ENCODE measurements at places on chromosomes 2 and 18. TPM values are rescaled to one million over a fixed set of nuclear protein-coding genes. Genes with fewer than 3 reads are reported as not detected.
A peak's percentile ranks its signal among the peaks of the same experiment; 100 is the strongest.

Gene INPP1
- 6.9 TPM for total RNA-seq

Gene SLC4A3
- total RNA-seq, result 3.5 TPM

- no peak for DNase-seq
These were observed 77.0 kb downstream of the NCAPH start for GRCh38 chr2:96412307-96413258.

- no peak for DNase-seq
These were observed 49.8 kb upstream of the RIOK3 start for GRCh38 chr18:23403310-23403709.

DNA sequence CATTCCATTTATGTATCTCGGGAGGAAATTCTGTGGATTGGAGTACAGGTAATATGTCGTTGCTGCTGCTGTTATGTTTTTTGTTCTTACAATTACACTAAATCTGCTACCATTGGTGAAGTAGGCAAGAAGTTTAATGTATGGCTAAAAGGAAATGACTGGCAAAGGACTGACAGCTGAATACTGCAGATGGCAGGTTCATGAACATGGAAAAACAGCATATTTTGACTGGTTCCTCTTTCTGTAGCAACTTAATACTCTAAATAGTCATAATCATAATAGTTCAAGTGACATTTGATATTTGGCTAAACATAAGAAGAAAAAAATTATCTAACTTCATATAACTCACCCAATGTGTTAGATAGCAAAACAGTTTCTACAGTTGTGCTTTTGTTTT, 84.5 kb upstream of the PGAP1 start:
- DNase-seq, result no peak

DNA sequence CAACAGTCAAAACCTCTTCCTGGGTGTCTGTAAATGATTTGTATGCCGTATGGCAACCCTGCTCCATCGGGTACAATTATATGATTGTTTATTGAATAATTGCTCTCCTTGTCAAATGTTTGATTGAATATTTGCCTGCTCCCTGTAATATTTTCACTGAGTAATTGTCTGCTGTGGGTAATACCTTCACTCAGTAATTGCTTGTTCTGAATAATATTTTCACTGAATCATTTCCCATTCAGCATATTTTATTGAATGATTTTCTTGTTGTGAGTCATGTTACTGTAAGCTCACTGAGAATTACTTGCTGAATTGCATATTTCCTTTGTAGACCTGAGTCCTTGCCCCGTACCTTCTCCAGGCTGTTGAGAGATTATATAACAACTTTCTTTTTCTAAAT, 535.2 kb downstream of the METTL4 start:
- peak; percentile 31 for DNase-seq

GRCh38 chr18:39448942-39449341, 1883.3 kb upstream of the CELF4 start:
- no peak for DNase-seq

GRCh38 chr2:191215666-191216065, 29.5 kb upstream of the MYO1B start:
- no peak for DNase-seq

Gene TNP1
- total RNA-seq, result not detected

DNA sequence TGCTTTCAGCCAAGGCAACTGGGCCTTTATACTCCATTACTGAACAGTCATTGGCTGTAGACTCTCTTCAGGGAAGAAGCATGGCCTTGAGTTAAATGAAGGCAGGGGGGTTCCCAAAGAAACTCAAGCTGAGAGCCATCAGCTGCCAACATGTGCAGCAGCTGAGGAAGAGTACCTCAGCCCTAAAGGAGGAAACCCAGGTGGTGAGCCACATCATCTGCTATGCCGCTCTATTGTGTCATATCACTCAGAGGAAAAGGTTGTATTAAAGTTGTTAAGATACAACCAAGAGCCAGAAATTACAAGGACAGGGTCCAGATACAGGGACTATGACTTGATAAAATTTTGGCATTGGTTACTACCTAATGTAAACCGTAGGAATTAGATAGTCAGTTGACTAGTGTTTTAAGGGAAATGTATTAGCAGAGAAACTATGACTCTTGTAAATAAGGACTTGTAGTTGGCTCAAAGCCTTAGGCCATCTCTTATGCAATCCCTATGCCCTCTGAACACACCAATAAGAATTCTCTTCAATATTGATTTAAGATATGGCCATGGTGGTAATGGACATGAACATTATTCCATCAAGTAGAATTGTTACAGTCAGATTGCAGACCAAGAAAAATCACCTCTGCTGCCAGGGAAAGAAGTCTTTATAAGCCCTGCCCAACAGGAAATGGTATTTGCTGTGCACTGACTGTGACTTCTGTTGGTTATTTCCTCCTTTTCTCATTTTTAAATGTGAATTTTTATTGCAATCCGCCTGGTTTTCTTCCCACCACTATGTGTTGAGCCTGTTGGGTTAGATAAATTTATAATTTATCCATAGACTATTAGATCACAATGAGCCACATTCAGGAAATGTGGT, 9.2 kb upstream of the LRPPRC start:
- peak; percentile 11 for DNase-seq

Gene TMEM214
- 29.3 TPM for total RNA-seq

- peak; percentile 79 for DNase-seq
These were observed 63.1 kb downstream of the RHOB start for GRCh38 chr2:20509770-20510490.

Gene MYO3B
- total RNA-seq, result 10.6 TPM

DNA sequence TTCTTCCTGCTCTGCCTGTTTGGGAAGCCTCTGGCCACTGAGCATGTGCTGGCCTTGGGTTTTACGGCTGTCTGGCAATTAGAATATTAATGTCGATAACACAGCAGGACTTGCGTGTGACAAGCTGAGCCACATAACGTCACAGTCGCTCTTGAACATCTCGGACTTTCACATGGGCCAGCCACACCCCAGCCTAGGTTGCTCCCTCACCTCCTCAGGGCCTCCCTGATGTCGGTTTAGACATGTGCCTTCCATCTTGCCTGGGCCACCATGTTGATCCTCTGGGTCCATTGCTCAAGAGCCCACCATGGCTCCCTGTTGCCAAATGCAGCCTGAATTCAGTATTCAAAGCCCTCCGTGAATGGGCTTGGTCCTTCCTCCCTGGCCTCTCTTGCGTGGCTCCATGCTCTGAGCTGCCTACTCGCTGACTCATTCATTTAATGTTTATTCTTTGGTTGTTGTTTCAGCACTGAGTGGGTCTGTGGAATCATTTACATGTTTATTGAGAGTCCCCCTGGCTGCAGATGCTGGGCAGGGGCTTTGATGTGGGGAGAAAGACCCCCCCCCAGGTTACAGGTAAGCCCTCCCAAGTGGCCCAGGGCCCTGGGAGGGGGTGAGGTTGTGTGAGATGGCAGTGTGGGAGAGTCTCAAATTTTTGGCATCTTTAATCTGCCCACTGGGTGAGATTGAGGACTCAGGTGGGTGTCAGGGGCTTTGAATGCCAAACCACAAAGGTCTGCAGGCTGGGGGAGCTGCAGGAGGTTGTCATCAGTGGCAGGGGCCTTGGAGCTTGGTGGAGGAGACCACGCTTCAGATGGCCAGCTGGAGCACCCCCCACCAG, 62.0 kb downstream of the ODC1 start:
- DNase-seq, result peak; percentile 86

DNA sequence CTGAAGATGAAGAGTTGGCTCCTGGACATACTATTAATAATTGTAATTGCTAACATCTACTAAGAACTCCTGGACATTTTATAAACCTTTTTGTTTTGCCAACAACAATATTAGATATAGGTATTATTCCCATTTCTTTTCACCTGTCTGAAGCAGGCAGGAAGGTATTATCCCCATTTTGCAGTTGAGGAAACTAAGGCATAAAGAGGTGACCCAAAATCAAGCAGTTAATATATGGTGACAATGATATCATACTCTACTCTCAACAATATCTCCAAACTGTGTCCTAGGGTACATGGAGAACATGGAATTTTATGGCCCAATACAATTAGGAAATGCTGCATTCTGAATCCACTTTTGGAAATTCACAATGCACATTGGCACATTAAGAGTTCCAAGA, 1.8 kb upstream of the NMI start:
- no peak for DNase-seq

DNA sequence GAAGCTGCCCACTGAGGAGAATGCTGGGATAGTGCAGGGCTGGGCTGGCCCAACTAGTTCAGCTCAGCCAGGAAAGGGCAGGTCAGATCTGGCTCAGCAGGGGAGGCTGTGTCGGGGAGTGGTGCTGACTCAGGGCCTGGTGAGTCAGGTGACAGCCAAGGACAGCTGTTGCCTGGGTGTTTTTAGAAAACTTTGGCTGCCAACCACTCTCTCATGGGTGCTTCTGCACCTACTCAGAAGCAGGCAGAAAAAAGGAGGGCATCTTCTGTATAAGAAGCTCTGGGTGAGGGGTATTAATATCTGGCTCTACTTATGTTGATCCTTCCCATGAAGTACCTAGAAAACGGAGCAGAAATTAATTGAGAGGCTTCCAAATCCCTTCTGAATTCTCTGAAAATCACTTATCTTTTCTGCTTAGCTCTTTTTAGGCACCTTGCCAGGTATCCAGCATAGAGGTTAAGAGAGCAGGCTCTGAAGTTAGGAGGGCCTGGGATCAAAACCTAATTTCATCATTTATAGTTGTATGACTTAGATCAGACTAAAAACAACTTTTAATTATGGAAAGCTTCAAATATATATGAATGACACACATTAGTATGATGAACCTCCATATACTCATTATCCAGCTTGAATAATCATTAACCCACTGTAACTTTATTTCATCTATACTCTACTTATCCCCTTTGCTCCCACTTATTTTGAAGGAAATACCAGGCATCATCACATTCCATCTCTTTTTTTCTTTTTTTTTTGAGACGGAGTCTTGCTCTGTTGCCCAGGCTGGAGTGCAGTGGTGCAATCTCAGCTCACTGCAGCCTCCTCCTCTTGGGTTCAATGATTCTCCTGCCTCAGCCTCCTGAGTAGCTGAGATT, 15.5 kb upstream of the RAB10 start:
- peak; percentile 95 for DNase-seq

Gene TUBA3E
- total RNA-seq, result not detected

DNA sequence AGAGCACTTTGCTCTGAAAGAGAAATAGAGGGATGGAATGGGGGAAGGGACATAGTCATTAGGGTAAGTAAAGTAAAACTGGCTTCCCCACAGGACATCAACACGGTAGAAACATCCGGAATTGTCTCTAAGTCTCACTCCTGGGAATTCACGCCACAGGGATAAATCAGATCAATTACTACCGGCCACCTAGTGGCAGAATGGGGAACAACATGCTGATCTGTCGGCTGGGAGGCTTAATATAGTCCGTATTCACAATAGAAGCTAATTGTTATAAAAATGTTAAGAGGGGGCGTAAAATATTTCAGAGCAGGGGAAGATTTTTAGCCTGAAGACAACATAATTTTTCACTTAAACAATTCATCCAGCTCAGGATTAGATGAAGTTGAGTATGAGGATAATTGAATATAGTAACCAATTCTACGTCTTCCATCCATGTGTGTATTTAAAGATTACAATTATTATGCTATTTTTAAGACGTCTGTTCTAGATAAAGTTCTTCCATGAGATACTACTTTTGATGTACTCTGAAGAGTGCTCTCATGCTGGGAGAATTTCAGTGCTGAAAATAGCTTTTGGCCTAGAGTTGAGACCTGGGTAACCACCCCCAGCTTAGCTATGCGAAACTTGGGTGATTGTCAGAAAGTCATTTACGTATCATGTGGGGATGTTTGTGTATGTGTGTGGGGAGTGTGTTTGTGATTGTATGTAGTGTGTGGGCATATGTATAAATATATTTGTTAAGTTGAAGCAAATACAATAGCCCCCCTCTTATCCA, 65.7 kb downstream of the LRRTM1 start:
- peak; percentile 6 for DNase-seq

Gene ZDBF2
- 10.1 TPM for total RNA-seq

Gene G6PC2
- total RNA-seq, result not detected

Gene TSPYL6
- total RNA-seq, result not detected

- DNase-seq, result peak; percentile 8
These were observed 6.0 kb downstream of the COMMD1 start for GRCh38 chr2:61911510-61911909.

DNA sequence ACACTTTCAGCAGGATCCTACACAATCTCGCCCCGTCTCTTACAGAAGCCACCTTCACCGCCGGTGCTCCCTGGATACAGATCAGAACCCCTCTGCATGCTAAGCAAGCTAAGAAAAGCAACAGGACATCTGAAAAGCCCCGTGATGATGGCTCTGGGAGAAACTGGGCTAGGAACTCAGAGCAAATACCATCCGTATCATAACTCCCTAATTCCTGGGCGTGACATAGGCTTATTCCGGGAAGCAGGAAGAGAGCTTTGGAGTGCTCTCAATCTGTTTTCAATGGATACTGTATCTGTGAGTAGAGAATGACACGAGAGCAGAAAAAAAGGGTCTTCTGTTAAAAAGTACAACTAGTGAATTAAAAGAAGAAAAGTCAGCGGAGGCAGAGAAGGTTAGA, 121.6 kb downstream of the SPP2 start:
- DNase-seq, result no peak

- no peak for DNase-seq
These were observed 62.9 kb downstream of the AQP4 start for GRCh38 chr18:26802330-26803200.

GRCh38 chr2:216857131-216857550, 2.7 kb downstream of the TNP1 start:
- DNase-seq, result peak; percentile 55

DNA sequence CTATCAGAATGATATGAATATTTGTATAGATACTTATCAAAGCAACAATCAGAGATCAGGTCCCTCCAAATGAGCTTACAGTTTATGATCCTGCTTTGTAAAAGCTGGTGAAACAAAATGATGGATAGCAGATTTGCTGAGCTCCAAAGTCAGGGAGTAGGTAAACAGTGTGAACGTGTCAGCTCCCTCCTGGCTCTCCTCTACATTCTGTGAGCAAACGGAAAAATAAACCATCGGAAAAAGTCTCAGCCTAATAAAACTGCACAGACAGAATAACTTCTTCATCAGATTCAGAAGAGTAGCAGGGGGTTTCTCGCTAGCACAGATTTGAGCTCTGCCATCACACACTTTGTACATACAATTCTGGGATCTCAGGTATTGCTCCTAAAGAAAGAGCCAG, 51.3 kb downstream of the BCL11A start:
- no peak for DNase-seq

DNA sequence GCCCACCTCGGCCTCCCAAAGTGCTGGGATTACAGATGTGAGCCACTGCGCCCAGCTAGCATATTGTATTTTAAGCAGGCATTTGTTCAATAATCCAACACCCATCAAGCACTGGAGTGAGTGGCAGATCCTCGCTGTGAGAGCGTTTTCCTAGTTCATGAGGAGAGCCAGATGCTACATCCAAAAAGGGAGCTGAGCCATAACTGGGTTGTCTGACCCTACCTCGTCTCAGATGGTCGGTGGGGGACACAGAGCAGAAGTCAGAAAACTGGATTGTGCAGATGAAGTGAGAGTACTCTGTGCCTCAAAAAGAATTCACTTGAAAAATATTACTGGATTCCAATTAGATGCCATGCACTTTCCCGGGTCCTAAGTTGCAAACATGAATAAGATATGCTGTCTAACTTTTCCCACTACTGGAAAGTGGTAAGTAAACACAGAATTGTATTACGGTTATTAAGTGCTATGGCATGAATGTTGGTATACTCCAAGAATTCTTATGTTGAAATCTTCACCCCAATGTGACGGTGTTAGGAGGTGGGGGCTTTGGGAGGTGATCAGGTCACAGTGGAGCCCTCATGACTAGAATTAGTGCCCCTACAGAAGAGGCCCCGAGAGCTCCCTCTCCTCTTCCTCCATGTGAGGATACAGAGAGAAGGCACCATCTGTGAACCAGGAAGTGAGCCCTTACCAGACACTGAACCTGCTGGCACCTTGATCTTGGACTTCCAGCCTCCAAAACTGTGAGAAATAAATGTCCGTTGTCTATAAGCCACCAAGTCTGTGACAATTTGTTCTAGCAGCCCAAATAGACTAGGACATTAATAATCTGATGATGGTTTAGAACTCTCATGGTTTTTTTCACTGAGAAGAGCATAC, 21.5 kb downstream of the SOWAHC start:
- no peak for DNase-seq
